SJSA1 (cell line): ENCODE measurements at places on chromosomes 16 and 17. TPM values are rescaled to one million over a fixed set of nuclear protein-coding genes. Genes with fewer than 3 reads are reported as not detected.
A peak's percentile ranks its signal among the peaks of the same experiment; 100 is the strongest.

- H3K4me3 ChIP-seq, result no peak overlapping the region
- H3K36me3 ChIP-seq, result no peaks in the 10 kb centered on the region
- H3K27ac ChIP-seq, result no peak overlapping the region
- DNase-seq, result no peak
- no peaks in the 10 kb centered on the region for H3K4me1 ChIP-seq
- H3K27me3 ChIP-seq, result peaks cover 20% of the 10 kb centered on the region; the same call in 1 of the 2 replicates
These were observed 102.8 kb upstream of the CCL1 start for GRCh38 chr17:34465789-34466188.

Gene SECTM1
- total RNA-seq, result 5.3 and 6.3 TPM in 2 replicates

- peaks cover 60% of the 10 kb centered on the region for H3K4me1 ChIP-seq
- no peaks in the 10 kb centered on the region for H3K27me3 ChIP-seq
- H3K36me3 ChIP-seq, result peaks cover 45% of the 10 kb centered on the region
These were observed 30.2 kb upstream of the ST6GALNAC1 start for GRCh38 chr17:76673729-76674128.

- no peaks in the 10 kb centered on the region for H3K36me3 ChIP-seq
- H3K4me3 ChIP-seq, result no peak overlapping the region
- H3K4me1 ChIP-seq, result no peaks in the 10 kb centered on the region
- H3K27me3 ChIP-seq, result no peaks in the 10 kb centered on the region
- DNase-seq, result no peak
These were observed 218.2 kb upstream of the HSBP1 start for GRCh38 chr16:83589576-83589975.

DNA sequence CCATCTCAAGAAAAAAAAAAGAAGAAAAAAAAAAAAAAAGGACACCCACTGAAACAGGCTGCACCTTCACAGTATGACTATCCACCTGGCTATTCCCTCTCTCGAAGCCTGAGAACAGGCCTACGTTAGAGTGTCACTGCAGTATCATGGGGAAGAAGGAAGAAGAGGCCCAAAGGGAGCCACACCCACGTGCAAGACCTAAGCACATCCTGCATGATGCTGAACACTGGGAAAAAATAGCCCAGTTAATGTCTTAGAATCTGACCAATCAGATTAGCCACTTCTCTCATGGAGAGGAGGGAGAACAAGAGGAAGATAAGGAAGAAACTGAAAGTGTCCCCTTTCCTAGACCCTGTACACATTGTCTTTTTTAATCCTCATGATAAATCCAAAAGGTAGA, 19.5 kb upstream of the MED13 start:
- H3K4me3 ChIP-seq, result no peak overlapping the region
- H3K36me3 ChIP-seq, result no peaks in the 10 kb centered on the region
- no peak for DNase-seq
- no peak overlapping the region for H3K27ac ChIP-seq
- H3K4me1 ChIP-seq, result no peaks in the 10 kb centered on the region
- H3K27me3 ChIP-seq, result 0 out of 2 replicates have a peak, but pooled peaks cover 5% of the 10 kb centered on the region

Gene MPP3
- total RNA-seq, result 2.4 and 6.4 TPM in 2 replicates

DNA sequence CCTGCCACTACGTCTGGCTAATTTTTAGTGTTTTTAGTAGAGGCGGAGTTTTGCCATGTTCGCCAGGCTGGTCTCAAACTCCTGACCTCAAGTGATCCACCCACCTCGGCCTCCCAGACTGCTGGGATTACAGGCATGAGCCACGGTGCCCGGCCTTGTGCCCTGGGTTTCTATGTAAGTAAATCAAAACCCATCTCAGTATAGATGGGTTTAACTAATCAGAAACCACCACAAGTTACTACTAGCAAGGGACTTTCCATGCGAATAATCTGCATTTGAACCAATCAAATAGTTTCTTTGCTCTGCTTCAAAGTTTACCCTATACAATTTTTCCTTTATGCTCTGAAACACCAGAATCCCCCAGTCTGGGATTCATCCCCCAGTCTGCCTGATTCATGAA, 16.5 kb upstream of the EIF1 start:
- no peak overlapping the region for H3K27ac ChIP-seq
- no peak overlapping the region for H3K4me3 ChIP-seq
- H3K4me1 ChIP-seq, result no peaks in the 10 kb centered on the region
- H3K27me3 ChIP-seq, result no peaks in the 10 kb centered on the region

Gene PLD6
- 1.0 and 1.1 TPM in 2 replicates for total RNA-seq

DNA sequence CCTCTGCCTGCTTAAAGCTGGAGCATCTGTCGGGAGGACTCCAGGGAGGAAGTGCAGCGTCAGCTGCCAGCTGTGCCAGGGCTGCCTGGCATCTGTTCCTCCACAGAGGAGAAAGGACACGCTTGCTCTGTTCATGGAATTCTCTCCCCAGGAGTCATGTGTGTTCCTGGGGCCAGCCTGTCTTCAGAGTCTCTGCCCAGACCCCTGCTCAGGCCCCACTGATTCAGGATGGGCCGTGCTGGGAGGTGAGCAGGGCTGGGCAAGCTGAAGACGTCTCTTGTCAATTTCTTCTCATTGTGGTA, 24.2 kb downstream of the CRISPLD2 start:
- H3K4me1 ChIP-seq, result peaks cover 17% of the 10 kb centered on the region
- H3K27me3 ChIP-seq, result no peaks in the 10 kb centered on the region
- no peak overlapping the region for H3K4me3 ChIP-seq

DNA sequence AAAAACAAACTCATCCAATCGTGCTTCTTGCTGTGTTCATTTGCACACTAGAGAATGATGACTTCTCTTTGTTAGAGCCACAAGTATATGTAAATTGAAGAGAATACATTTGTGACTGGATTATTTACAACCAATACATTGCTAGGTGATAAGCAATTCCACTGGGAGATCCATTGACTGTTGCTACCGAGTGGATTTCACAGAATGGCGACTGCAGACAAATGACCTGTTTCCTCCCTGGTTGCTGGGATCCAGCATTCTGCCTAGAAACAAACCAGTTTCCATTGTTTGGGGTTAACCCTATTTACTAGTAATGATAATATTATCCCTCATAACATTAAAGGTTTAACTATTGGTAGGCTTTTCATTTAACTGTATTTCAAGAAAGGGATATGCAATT, 36.9 kb upstream of the CPHXL start:
- no peak for DNase-seq
- no peaks in the 10 kb centered on the region for H3K4me1 ChIP-seq
- H3K4me3 ChIP-seq, result no peak overlapping the region

Gene TP53TG3
- total RNA-seq, result not detected in 2 replicates

Gene FTSJ3
- total RNA-seq, result 68.9 and 80.2 TPM in 2 replicates

Gene PDF
- 17.8 and 33.0 TPM in 2 replicates for total RNA-seq

- no peaks in the 10 kb centered on the region for H3K27me3 ChIP-seq
- no peak overlapping the region for H3K4me3 ChIP-seq
- H3K27ac ChIP-seq, result no peak overlapping the region
- H3K4me1 ChIP-seq, result no peaks in the 10 kb centered on the region
- no peak for DNase-seq
- no peaks in the 10 kb centered on the region for H3K36me3 ChIP-seq
These were observed 168.6 kb upstream of the HS3ST4 start for GRCh38 chr16:25523183-25523582.

Gene KRTAP4-6
- not detected in 2 replicates for total RNA-seq

Gene TBC1D26
- total RNA-seq, result not detected in 2 replicates

Gene SERPINF2
- not detected in 2 replicates for total RNA-seq

- peaks cover 52% of the 10 kb centered on the region for H3K4me1 ChIP-seq
- H3K27ac ChIP-seq, result peak overlapping the region; percentile 67
- peaks cover 15% of the 10 kb centered on the region; the same call in 1 of the 2 replicates for H3K36me3 ChIP-seq
- no peaks in the 10 kb centered on the region for H3K27me3 ChIP-seq
- no peak for DNase-seq
- no peak overlapping the region for H3K4me3 ChIP-seq
These were observed 111.8 kb downstream of the SMG6 start for GRCh38 chr17:2191785-2192184.

GRCh38 chr17:41530062-41531048, 2.2 kb upstream of the KRT19 start:
- peak; percentile 80 for DNase-seq
- no peaks in the 10 kb centered on the region for H3K36me3 ChIP-seq
- no peak overlapping the region for H3K4me3 ChIP-seq
- peaks cover 22% of the 10 kb centered on the region for H3K4me1 ChIP-seq

- peaks cover 7% of the 10 kb centered on the region; the same call in 1 of the 2 replicates for H3K4me1 ChIP-seq
- H3K36me3 ChIP-seq, result no peaks in the 10 kb centered on the region
- no peak overlapping the region for H3K4me3 ChIP-seq
- no peak for DNase-seq
- no peak overlapping the region for H3K27ac ChIP-seq
These were observed 68.6 kb upstream of the MRTFB start for GRCh38 chr16:14002416-14002990.

- H3K27ac ChIP-seq, result peak overlapping the region; percentile 100
- DNase-seq, result peak; percentile 49
- peak overlapping the region; percentile 84 for H3K4me3 ChIP-seq
- no peaks in the 10 kb centered on the region for H3K27me3 ChIP-seq
- H3K36me3 ChIP-seq, result peaks cover 23% of the 10 kb centered on the region
These were observed 1.0 kb upstream of the ARMC5 start for GRCh38 chr16:31458073-31458843.

DNA sequence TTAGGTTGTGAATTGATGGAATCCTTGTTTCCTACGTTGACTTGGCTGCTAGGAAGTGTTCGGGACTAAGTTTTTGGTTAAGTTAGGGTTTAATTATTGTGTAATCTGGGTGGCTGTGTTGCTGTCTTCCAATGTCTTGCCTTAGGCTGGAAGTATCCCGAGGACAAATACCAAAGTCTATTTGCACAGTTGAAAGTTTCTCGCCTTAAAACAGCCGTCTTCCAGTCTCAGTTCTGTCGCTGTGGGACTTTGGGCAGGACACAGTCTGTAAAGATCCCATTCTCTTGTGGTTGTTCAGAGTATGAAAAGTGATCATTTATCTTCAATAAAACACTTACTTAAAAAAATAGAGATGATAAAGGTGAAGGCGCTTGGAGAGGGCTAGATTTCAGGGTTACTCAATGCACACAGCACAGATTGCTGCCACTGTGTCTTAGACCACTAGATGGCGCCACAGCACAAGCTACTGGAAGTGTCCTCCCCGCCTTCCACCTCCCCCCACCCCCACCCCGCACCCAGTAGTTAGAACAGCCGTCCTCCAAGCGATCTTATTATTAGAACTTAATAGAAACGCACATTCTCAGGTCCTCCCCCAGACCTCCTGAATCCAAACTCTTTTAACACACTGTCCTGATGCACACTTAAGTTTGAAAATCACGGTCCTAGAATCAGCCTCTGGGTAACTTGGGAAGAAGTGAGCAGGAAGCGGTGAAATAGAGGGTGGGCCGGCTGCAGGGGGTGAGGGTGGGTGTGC, 45.8 kb downstream of the AKAP1 start:
- DNase-seq, result peak; percentile 86
- H3K27me3 ChIP-seq, result peaks cover 3% of the 10 kb centered on the region; the same call in 1 of the 2 replicates
- no peak overlapping the region for H3K27ac ChIP-seq
- 0 out of 2 replicates have a peak, but pooled peaks cover 4% of the 10 kb centered on the region for H3K4me1 ChIP-seq
- no peak overlapping the region for H3K4me3 ChIP-seq
- H3K36me3 ChIP-seq, result no peaks in the 10 kb centered on the region

DNA sequence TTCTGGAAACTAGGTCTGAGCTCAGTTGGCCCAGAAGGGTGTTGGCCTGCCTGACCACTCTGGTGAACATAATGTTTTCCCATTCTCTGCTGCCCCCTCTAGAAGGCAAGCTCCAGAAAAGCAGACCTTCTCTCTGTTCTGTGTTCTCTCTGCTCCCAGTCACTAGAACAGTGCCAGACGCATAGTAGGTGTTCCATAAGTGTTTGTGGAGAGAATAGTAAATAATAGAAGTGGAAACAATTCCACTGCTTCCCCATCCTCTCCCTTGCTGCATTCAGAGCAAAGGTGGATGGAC, 32.2 kb upstream of the ETV4 start:
- no peaks in the 10 kb centered on the region for H3K27me3 ChIP-seq
- no peaks in the 10 kb centered on the region for H3K36me3 ChIP-seq
- peaks cover 35% of the 10 kb centered on the region for H3K4me1 ChIP-seq
- no peak for DNase-seq
- peak overlapping the region; percentile 93 for H3K27ac ChIP-seq

GRCh38 chr17:78648293-78648692, 71.1 kb upstream of the DNAH17 start:
- H3K36me3 ChIP-seq, result no peaks in the 10 kb centered on the region
- DNase-seq, result no peak
- peaks cover 4% of the 10 kb centered on the region for H3K27me3 ChIP-seq
- no peak overlapping the region for H3K27ac ChIP-seq

Gene C16orf46
- total RNA-seq, result 0.18 TPM in 1 of 2 replicates, not detected in the other

Gene TEX19
- total RNA-seq, result 0.19 and 0.34 TPM in 2 replicates

Gene ADORA2B
- 8.5 and 19.5 TPM in 2 replicates for total RNA-seq

- no peak overlapping the region for H3K27ac ChIP-seq
- no peaks in the 10 kb centered on the region for H3K27me3 ChIP-seq
- H3K4me1 ChIP-seq, result peaks cover 32% of the 10 kb centered on the region
These were observed 2.9 kb upstream of the P4HB start for GRCh38 chr17:81863123-81863675.

GRCh38 chr17:48995304-48995973, 1.7 kb upstream of the IGF2BP1 start:
- peaks cover 66% of the 10 kb centered on the region for H3K27me3 ChIP-seq
- no peak overlapping the region for H3K27ac ChIP-seq
- peak overlapping the region; percentile 57 for H3K4me3 ChIP-seq

GRCh38 chr16:8126313-8126712, 464.0 kb downstream of the TMEM114 start:
- no peak overlapping the region for H3K27ac ChIP-seq
- no peaks in the 10 kb centered on the region for H3K27me3 ChIP-seq
- H3K4me1 ChIP-seq, result no peaks in the 10 kb centered on the region
- H3K36me3 ChIP-seq, result no peaks in the 10 kb centered on the region

DNA sequence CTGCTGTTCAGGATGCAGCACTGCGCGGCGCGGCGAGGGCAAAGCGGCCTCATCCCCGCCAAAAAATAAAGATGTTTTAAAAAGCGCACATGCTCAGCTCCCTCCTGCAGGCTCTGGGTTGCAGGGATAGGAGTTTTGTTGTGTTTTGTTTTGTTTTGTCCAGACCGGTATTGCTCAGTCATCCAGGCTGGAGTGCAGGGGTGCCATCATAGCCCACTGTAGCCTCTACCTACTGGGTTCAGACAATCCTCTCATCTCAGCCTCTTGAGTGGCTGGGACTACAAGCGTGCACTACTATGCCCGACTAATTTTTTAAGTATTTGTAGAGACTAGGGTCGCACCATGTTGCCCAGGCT, 636 bp downstream of the WWOX start:
- peaks cover 10% of the 10 kb centered on the region for H3K4me1 ChIP-seq
- DNase-seq, result no peak

Gene DCAKD
- 51.8 and 74.1 TPM in 2 replicates for total RNA-seq

DNA sequence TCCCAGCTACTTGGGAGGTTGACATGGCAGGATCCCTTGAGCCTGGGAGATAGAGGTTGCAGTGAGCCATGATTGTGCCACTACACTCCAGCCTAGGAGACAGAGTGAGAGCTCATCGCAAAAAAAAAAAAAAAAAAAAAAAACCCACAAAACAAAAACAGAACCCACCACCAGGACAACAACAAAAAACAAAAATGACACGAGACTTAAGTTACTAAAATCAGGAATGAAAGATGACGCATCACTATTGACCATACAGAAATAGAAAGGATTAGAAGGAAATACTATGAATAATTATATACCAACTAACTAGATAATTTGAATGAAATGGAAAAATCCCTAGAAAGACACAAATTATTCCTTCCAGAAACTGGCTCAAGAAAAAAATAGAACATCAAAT, 432.4 kb upstream of the PMFBP1 start:
- no peaks in the 10 kb centered on the region for H3K36me3 ChIP-seq
- H3K4me1 ChIP-seq, result no peaks in the 10 kb centered on the region
- H3K4me3 ChIP-seq, result no peak overlapping the region
- no peaks in the 10 kb centered on the region for H3K27me3 ChIP-seq
- DNase-seq, result no peak
